MM.1S (cell line): ENCODE measurements at places on chromosomes 1 and 21.

- H3K27ac ChIP-seq: no peak overlapping the region
- no peaks in the 10 kb centered on the region for H3K27me3 ChIP-seq
- H3K4me3 ChIP-seq: no peak overlapping the region
- DNase-seq: no peak
- no peaks in the 10 kb centered on the region for H3K36me3 ChIP-seq
These were observed 153.0 kb downstream of the KCTD3 start for GRCh38 chr1:215720126-215720525.

DNA sequence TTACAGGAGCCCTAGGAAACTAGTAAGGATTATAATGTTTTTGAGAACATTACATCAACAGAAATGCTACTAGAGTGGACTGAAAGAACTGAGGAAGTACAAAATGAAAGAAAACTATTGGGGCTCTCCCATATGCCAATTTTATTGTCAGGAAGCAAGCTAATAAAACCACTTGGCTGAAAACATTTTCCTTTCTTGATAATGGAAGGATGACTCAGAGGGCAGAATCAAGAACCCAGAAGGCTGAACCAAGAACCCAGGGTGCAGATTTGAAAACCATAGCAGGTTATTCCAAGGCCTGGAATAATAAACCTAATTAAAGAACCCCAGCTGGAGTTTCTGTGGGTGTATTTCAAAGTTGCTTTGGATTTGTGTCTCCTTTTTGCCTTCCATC lies 70.7 kb downstream of the RPE65 start:
- no peak overlapping the region for H3K4me3 ChIP-seq
- no peak for DNase-seq
- H3K4me1 ChIP-seq: 0 out of 2 replicates have a peak, but pooled peaks cover 6% of the 10 kb centered on the region
- H3K36me3 ChIP-seq: no peaks in the 10 kb centered on the region
- H3K27me3 ChIP-seq: no peaks in the 10 kb centered on the region
- no peak overlapping the region for H3K27ac ChIP-seq

DNA sequence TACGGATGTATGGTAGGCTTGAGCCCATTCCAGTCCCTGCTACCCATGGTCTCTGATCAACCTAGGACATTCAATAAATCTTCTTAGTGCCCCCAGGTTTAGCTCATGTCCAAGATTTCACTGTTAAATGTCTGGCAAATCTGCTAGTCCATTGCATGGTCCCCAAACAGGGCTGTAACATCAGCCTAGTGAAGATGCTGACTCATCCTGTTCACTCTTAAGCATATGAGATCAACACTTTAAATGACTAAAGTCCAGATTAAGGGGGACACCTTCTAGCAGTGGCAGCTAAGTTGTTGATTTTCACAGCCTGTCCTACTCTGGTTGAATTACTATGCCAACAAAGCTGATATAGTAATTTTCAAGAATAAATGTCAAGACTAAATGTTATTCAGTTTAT lies 46.5 kb upstream of the NUF2 start:
- no peak overlapping the region for H3K27ac ChIP-seq
- no peaks in the 10 kb centered on the region for H3K4me1 ChIP-seq
- no peaks in the 10 kb centered on the region for H3K27me3 ChIP-seq
- H3K4me3 ChIP-seq: no peak overlapping the region
- DNase-seq: no peak

GRCh38 chr1:47459253-47459788 lies 21.5 kb downstream of the FOXD2 start:
- no peak for DNase-seq
- no peaks in the 10 kb centered on the region for H3K27me3 ChIP-seq
- no peak overlapping the region for H3K27ac ChIP-seq
- H3K4me3 ChIP-seq: no peak overlapping the region
- H3K36me3 ChIP-seq: no peaks in the 10 kb centered on the region

- DNase-seq: no peak
- H3K27ac ChIP-seq: no peak overlapping the region
- H3K4me1 ChIP-seq: peaks cover 22% of the 10 kb centered on the region
- H3K27me3 ChIP-seq: no peaks in the 10 kb centered on the region
- no peaks in the 10 kb centered on the region for H3K36me3 ChIP-seq
- H3K4me3 ChIP-seq: no peak overlapping the region
These were observed 86.7 kb downstream of the GALNT2 start for GRCh38 chr1:230153641-230154296.

DNA sequence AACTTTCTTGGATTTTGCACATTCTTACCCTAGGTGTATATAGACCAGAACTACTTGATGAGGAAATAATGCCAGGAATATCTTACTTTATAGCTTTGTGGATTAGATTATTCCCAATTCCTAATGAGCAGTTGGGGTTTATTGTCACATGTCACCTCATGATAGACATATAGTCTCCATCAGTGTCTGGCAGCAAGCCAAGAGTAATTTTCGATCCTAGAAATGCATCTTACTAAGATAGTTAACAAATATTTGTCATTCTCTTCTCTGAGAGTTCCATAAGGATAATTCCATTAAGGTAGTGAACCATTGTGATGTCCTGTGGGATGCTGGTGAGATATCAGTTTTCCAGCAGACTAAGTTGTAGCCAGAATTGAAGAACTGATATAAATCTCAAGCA lies 1282.9 kb upstream of the B3GALT2 start:
- no peaks in the 10 kb centered on the region for H3K27me3 ChIP-seq
- H3K4me1 ChIP-seq: no peaks in the 10 kb centered on the region
- no peak for DNase-seq
- no peak overlapping the region for H3K4me3 ChIP-seq
- no peak overlapping the region for H3K27ac ChIP-seq

DNA sequence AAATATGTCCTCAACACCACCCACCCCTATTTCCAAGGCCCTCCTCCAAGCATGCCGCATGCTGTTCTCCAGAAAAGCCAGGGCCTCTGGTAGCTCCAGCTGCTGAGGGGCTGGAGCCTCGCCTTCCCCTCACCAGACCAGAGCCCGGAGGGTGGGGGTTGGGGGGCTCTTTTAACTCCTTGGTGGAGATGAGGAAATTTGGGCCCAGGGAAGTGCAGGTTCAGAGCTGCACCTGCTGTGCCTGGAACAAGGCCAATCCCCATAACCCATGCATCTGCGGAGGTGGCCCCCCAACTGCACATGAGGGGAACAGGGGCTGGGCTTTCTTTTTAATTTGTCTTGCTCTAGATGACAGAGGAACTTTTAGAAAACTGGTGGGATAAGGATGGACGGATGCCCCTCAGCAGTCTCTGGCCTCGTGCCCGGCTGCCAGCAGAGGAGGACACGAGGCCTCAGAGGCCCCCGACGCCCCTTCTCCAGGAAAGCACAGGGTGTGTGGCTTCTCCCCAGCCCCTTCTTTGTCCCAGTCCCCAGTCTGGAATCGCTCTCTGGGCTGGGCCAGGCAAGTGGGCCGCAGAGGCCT lies 550 bp upstream of the SELENON start:
- no peaks in the 10 kb centered on the region for H3K27me3 ChIP-seq
- no peak for DNase-seq
- no peak overlapping the region for H3K27ac ChIP-seq
- peaks cover 18% of the 10 kb centered on the region for H3K4me1 ChIP-seq

DNA sequence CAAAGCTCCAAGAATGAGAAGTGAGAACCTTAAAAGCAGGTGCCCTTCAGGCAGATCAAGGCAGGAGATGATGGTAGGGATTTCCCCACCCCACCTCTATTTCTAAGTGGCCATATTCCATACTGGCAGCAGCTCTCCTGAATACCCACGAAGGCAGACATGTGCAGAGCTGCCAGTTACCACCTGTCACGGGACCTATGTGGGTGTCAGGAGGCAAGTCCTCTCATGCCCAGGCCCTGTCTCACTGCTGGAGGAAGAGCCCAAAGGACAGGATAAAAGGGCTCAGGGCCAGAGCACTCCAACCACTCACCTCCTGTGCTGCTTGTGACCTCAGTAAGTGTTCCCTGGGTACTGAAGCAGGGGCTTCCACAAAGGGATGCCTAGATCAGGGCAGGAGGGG lies 721 bp upstream of the LCE1B start:
- H3K4me1 ChIP-seq: no peaks in the 10 kb centered on the region
- no peaks in the 10 kb centered on the region for H3K27me3 ChIP-seq
- no peak for DNase-seq
- H3K27ac ChIP-seq: no peak overlapping the region
